ENCODE measurements at places on chromosomes 13 and 19.

- no peak for DNase-seq
Observed at GRCh38 chr19:45187421-45188100, 9.0 kb downstream of the BLOC1S3 start.

DNA sequence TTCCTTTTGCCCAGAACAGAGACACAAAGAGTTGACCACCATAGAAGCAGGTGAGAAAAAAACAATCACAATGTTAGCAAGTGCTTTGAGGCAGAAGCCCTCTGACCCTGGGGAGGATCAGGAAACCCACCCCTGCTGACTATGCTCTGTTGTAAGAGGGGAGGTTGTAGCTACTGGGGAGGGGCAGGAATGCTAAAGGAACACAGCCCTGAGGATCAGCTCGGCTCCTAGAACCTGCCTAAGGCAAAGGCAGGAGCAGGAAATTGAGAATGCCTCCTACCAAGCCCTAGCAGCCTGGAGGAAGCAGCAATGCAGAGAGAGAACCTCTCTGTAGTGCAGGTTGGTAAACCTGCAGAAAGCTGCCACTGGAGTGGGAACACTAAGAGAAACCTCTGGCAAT lies 624.0 kb upstream of the KLF12 start:
- no peak for DNase-seq

GRCh38 chr19:14182476-14182875 lies 23.5 kb downstream of the ADGRL1 start:
- DNase-seq = no peak

GRCh38 chr13:40125336-40125735 lies 469.9 kb downstream of the COG6 start:
- no peak for DNase-seq

DNA sequence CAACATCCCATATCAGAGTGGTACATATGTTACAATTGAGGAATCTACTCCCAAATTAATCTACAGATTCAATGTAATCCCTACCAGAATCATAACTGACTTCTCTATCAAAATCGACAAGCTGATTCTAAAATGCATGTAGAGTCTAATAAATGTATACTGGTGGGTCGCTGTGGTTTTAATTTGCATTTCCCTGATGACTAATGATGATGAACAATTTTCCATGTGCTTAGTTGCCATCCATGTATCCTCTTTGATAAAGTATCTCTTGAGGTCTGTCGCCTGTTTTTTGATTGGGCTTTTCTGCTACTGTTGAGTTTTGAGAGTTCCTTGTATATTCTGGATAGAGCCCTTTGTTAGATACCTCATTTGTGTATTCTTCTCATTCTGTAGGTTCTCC lies 43.8 kb downstream of the KLF12 start:
- no peak for DNase-seq

GRCh38 chr19:46065486-46066071 lies 24.8 kb upstream of the IGFL4 start:
- DNase-seq = no peak
